T-cell (primary cell): ENCODE measurements at places on chromosomes 5 and 9. TPM values are rescaled to one million over a fixed set of nuclear protein-coding genes. Genes with fewer than 3 reads are reported as not detected.

- H3K27me3 ChIP-seq, result peaks cover 9% of the 10 kb centered on the region
- H3K36me3 ChIP-seq, result no peaks in the 10 kb centered on the region
- no peak overlapping the region for H3K4me3 ChIP-seq
- no peak for DNase-seq
These were observed 55.5 kb upstream of the STC2 start for GRCh38 chr5:173383711-173384110.

- H3K4me3 ChIP-seq, result no peak overlapping the region
- no peak overlapping the region for H3K27ac ChIP-seq
- peaks cover 3% of the 10 kb centered on the region for H3K27me3 ChIP-seq
These were observed 144.4 kb upstream of the ANKRD55 start for GRCh38 chr5:56377573-56377972.

The ALDH1A1 gene
- 1.3 TPM for total RNA-seq

The GMCL2 gene
- total RNA-seq, result not detected

The GBGT1 gene
- total RNA-seq, result 1.3 TPM

DNA sequence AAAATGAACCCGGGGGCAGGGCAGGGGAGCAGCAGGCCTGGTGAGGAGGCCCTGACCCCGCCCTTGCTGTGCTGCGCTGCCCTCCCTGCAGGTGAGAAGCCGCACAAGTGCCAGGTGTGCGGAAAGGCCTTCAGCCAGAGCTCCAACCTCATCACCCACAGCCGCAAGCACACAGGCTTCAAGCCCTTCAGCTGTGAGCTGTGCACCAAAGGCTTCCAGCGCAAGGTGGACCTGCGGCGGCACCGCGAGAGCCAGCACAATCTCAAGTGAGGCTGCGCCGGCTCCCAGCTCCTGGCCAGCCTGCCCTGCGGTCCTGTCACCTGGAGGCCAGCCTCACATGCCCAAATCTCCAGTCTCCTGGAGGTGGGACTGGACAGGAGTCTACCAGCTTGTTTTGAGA lies 12.3 kb downstream of the GFI1B start:
- peaks cover 8% of the 10 kb centered on the region for H3K4me1 ChIP-seq
- peaks cover 74% of the 10 kb centered on the region for H3K27me3 ChIP-seq
- no peak overlapping the region for H3K4me3 ChIP-seq
- DNase-seq, result no peak

DNA sequence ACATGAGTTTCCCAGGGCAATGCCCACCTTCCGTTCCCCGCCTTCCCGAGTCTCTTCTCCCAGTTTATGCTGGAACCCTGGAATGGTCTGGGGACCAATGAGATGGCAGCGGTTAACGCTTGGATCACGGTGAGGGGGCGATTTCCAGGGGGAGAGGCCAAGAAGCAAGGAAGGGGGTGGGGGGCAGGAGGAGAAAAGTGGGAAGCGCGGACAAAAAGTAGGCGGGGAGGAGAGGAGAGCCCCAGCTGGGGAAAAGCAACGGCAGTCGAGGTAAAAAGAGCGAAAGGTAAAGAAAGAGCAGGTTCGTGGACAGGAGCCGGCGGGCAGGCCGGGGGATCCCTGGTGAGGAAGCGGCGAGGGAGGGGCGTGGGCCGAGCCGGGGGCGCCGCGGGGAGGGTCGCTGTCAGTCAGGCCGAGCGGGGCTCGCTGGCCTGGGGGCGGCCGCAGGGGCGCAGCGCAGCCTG lies 508 bp upstream of the SNCAIP start:
- H3K27ac ChIP-seq, result no peak overlapping the region
- no peak for DNase-seq

The SMC2 gene
- total RNA-seq, result 9.1 TPM

- no peaks in the 10 kb centered on the region for H3K36me3 ChIP-seq
- no peaks in the 10 kb centered on the region for H3K27me3 ChIP-seq
- no peak for DNase-seq
- peak overlapping the region; percentile 1 for H3K4me3 ChIP-seq
These were observed 85.7 kb downstream of the GRAMD2B start for GRCh38 chr5:126508962-126509279.

The SOX30 gene
- total RNA-seq, result 0.13 TPM

- no peaks in the 10 kb centered on the region for H3K4me1 ChIP-seq
- no peaks in the 10 kb centered on the region for H3K36me3 ChIP-seq
- H3K4me3 ChIP-seq, result no peak overlapping the region
- no peak overlapping the region for H3K27ac ChIP-seq
These were observed 3.3 kb downstream of the OLFML2A start for GRCh38 chr9:124780060-124780756.
